SK-N-SH (cell line): ENCODE measurements at places on chromosomes 5 and 9.
A peak's percentile ranks its signal among the peaks of the same experiment; 100 is the strongest.

- DNase-seq: no peak
These were observed 448.9 kb upstream of the ZNF462 start for GRCh38 chr9:106414042-106414441.

DNA sequence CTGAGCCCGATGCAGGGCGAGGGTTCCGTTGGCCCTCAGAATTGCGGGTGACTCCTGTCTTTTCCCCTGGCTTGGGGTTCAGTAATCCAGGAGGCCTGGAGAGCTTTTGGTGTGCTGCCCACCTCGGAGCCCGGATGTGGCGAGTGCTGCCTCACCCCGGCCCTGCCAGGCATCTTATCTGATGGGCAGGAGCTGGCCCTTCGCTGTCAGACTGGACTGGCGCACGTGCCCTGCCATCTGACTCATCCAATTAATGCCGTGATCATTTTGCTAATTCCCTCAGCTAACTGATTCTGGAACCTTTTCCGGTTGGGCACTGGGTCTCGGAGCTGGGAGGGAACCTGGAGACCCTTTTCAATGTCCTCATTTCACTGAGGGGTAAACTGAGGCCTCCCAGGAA, 34.6 kb downstream of the RXRA start:
- DNase-seq: peak; percentile 92

DNA sequence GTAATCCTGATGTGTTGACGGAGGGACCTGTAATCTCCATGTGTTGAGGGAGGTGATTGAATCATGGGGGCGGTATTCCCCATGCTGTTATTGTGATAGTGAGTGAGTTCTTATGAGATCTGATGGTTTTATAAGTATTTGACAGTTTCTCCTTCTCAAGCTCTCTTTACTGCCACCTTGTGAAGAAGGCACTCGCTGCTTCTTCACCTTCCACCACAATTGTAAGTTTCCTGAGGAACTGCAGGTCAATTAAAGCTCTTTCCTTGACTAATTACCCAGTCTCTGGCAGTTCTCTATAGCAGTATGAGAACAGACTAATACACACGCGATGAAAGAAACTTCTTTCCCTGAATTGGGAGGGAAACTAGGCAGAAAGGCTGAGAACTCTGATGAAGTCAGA, 141.1 kb upstream of the RAD23B start:
- no peak for DNase-seq

DNA sequence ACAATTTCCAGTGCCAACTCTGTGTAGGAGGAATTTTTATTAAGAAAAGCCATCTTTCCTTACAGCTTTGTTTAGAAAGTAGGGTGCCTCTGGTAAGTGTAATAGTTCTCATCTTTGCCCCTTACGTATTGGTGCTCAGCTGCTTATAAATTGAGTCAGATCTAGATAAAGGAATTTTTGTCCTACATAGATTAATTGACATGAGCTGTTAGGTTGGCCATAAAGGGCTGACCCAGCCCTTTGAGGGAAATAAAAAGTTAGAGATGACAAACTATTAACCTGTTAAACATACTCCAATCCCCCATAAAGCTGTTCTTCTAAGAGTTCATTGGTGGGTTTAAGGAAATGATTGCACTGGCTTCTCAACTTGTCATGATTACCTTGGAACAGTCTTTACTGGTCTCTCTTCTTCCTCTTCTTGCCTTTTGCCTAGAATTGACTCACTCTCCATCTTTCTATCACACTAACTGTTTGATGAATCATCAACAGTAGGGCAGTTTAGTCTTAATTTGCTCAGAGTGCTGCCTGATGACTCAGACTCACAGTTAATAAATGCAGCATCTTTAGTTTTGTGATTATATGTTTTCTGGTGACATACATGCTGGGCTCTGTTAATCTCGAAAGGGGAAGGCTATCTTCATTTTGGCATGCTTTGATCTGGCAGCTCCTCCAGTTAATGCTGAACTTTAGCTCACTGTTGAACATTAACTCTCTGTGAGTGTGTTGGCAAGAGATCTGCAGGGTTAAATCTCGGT, 51.7 kb downstream of the ARHGAP26 start:
- no peak for DNase-seq

DNA sequence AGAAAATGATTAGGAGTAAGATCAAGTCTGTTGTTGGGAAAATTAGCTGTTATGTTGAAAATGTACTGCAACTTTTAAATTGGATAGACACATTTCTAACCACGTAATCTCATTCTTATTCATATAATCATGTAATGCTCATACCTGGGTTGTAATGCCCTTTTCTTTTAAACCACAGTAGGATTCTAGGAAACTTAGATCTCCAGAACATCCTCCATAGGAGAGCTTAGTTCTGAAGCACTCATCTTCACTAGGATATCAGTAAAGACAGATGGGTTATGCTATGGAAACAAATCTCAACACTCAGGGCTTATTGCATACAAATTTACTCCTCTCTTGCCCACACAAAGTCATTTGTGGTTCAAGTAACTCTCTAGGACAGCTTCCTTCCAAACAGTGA, 34.8 kb upstream of the ANXA1 start:
- no peak for DNase-seq

GRCh38 chr9:121344184-121344583, 25.9 kb downstream of the STOM start:
- no peak for DNase-seq

DNA sequence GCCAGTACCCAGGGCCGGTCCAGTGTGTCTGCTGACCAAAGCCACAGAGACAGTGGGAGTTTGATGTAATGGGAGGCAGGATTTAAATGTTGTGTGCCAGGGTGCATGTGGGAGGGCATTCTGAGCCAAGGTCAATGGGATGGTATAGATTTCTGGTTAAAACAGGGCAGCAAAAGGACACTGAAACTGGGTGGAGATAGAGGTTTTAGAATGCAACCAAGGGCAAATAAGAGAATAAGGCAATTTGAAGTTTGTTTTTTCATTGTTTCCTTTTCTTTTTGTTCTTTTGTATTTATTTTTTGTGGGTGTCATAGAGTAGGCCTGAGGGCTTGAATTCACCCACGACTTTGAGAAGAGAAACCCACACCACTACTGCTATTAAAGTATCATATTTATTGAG, 65.5 kb upstream of the CLINT1 start:
- DNase-seq: no peak

DNA sequence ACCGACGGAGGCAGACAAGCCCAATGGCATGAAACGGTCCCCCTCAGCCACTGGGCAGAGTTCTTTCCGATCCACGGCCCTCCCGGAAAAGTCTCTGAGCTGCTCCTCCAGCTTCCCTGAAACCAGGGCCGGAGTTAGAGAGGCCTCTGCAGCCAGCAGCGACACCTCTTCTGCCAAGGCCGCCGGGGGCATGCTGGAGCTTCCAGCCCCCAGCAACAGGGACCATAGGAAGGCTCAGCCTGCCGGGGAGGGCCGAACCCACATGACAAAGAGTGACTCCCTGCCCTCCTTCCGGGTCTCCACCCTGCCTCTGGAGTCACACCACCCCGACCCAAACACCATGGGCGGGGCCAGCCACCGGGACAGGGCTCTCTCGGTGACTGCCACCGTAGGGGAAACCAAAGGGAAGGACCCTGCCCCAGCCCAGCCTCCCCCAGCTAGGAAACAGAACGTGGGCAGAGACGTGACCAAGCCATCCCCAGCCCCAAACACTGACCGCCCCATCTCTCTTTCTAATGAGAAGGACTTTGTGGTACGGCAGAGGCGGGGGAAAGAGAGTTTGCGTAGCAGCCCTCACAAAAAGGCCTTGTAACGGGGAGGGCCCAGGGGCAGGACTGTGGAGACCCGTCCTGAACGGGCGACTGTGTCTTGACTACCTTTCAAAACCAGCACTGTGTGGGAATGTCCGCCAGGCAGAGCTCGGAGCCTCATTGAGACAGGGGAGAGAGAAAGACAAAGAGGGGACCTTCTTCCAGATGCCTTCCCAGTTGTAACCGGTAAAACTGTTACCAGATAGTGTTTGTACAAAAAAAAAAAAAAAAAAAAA, 29.9 kb downstream of the CD180 start:
- DNase-seq: no peak

DNA sequence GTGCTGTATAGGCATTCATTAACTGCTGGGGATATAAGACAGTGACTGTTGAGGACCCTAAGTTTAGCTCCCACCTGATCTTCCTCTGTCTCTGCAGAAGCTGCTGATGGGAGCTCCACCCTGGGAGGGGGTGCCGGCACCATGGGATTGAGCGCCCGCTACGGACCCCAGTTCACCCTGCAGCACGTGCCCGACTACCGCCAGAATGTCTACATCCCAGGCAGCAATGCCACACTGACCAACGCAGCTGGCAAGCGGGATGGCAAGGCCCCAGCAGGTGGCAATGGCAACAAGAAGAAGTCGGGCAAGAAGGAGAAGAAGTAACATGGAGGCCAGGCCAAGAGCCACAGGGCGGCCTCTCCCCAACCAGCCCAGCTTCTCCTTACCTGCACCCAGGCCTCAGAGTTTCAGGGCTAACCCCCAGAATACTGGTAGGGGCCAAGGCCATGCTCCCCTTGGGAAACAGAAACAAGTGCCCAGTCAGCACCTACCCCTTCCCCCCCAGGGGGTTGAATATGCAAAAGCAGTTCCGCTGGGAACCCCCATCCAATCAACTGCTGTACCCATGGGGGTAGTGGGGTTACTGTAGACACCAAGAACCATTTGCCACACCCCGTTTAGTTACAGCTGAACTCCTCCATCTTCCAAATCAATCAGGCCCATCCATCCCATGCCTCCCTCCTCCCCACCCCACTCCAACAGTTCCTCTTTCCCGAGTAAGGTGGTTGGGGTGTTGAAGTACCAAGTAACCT, 22.1 kb downstream of the PCDHGC5 start:
- DNase-seq: no peak

GRCh38 chr5:130025511-130025910, 121.2 kb downstream of the CHSY3 start:
- no peak for DNase-seq

GRCh38 chr9:71638627-71639026, 129.7 kb downstream of the CEMIP2 start:
- no peak for DNase-seq

GRCh38 chr9:88173378-88173999, 35.2 kb upstream of the SPATA31C2 start:
- DNase-seq: peak; percentile 54

DNA sequence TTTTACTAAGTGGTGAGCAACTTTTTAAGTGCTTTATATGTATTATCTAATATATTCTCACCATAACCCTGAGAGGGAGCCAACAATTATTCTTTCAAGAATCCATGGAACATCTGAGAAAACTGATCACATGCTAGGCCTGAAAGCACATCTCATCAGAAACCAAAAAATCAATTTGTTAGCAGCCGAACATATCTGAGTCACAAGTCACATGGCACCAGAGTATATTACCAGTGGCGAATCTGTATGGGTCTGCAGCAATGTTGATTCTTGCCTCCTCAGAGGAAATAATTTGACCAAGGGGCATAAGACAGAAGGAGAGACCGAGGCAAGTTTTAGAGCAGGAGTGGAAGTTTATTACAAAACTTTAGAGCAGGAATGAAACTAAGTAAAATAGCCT, 25.3 kb upstream of the SIL1 start:
- no peak for DNase-seq
